SIG-M5 (cell line): ENCODE measurements at places on chromosomes 1 and 21.

DNA sequence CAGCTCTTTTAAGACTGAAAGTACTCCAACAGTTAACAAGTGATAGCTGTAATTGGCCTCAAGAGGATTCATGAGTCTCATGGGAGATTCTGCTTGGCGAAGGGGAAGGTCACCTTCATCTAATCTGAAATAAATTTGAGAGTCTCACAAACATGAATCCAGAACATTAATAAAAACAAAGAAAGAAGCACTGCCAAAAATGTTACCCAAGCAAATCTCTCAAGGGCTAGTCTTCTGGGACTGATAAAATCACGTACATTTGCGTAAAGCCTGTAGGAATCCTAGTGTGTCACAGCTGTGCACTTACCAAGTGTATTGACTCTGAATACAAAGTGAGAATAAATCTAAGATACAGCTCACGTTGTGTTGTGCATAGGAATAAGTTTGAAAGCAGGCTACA, 21.2 kb upstream of the NUF2 start:
- DNase-seq: no peak

GRCh38 chr1:73593364-73593763, 604.6 kb downstream of the LRRIQ3 start:
- no peak for DNase-seq

- DNase-seq: no peak
Measured at GRCh38 chr21:14739590-14739989, 193.5 kb upstream of the SAMSN1 start.

DNA sequence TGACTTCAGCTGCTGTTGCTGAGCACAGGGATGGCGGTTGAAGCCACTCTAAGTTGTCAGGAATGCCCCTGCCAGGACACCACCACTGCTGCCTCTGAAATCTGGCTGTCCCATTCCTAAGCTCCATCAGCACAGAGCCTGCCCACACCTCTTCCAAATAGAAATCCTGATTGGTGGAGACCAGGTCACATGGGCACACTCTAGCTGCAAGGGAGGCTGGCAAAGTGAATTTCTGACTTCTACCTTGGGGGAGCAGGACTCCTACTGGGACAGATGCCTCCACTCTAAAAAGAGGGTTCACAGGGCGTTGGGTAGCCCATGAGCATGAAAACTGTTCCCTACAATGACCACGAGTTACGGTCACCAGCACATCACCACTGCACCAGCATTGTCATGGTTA, 83.8 kb upstream of the TARDBP start:
- DNase-seq: no peak

- no peak for DNase-seq
Measured at GRCh38 chr1:203408486-203409481, 57.9 kb upstream of the FMOD start.

GRCh38 chr1:55329091-55329490, 113.9 kb upstream of the USP24 start:
- no peak for DNase-seq
